LoVo (cell line): ENCODE measurements at places on chromosomes 12 and 14.

DNA sequence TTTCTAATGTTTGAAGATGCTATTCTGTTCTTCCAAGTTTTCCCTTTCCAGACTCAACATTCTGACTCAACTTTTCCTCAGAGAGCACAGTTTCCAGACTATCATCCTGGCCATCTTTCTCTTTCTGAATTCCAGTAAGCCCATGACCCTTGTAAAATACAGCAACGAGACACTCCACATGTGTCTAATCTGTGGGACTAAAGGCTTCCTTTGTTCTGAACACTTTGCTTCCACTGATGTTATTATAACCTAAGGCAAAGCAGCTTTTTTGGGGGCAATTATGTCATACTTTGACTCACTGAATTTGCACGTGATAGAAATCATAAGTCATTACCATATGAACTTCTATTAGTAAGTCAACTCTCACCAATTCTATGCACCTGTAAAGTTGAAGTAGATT is 6.3 kb upstream of the ART4 start:
- no peak for DNase-seq

GRCh38 chr14:65153101-65153500 is 50.8 kb upstream of the MAX start:
- no peak for DNase-seq

- DNase-seq, result no peak
Measured at GRCh38 chr14:59117754-59118528, 70.5 kb upstream of the DAAM1 start.

DNA sequence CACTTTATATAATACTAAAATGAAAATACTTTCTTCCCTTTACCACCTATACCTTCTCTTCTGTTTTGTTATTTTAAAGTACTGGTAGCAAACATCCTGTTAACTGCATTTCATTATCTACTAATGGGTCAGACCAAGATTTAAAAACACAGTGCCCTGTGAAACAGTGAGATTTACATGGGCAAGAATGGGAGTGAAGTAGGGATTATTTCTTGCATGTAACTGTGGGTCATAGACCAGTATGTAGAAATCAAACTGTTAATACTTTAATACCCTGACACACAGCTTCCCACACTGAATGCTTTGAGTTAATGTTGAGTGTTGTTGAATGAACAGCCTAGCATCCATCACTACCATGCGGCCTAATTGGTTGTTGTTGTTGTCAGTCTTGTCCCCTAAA is 61.6 kb downstream of the PLEKHA5 start:
- DNase-seq, result no peak

DNA sequence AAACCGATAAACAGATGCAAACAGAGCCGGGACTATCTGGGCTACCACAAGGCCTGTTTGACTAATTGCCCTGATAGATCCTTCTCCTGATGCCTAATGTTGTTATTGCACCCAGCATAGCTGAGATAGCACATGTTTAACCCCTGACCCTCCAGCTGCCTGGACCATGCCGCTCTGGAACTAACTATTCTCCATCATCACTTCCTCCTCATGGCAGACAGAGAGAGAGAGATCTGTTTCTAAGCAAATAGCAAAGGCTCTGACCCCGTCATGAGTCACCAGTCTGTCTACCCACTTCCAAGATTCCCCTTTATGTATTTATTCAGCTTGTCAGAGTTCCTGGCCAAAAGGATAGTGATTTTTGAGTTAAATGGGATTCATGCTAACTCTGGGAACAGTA is 58.2 kb upstream of the FLRT2 start:
- DNase-seq, result no peak

- no peak for DNase-seq
Measured at GRCh38 chr14:79511146-79511545, 700.2 kb downstream of the DIO2 start.

- DNase-seq, result no peak
Measured at GRCh38 chr14:82422230-82422629, 888.6 kb upstream of the SEL1L start.

DNA sequence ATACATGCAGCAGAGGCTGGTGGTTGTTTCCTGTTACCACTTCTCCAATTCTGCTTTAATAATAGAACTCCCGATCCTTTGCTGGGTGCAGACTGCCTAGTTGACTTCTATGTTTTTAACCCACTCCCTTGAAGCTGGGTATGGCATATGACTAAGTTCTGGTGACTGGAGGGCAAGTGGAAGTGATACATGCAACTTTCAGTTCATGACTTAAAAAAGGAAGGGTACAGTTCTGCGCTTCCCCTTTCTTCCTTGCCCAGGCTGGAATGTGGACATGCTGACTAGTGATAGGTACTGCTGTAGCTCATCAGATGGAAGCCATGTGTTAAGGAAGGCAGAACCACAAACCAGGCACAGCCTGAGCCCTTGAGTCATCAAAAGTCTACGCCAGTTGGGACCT is 2.4 kb upstream of the A2M start:
- no peak for DNase-seq

DNA sequence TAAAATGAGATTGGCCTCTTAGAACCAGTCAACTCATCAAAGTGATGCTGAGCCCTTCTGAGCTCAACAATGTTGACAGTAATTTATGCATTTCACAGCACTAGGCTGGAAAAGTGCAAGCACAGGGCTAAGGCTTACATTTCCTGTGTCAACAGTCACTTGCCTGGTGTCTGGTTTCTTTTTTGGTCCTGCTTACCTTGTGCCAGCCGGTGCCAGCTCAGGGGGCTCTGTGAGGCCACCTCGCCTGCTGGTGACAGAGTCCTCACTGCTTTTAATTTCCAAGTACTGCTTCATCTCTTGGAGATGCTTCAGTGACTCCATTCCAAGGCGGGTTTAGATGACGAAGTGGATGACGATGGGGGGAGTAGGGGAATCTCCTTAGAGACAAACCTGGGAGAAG is 53.1 kb upstream of the KCNA1 start:
- no peak for DNase-seq

DNA sequence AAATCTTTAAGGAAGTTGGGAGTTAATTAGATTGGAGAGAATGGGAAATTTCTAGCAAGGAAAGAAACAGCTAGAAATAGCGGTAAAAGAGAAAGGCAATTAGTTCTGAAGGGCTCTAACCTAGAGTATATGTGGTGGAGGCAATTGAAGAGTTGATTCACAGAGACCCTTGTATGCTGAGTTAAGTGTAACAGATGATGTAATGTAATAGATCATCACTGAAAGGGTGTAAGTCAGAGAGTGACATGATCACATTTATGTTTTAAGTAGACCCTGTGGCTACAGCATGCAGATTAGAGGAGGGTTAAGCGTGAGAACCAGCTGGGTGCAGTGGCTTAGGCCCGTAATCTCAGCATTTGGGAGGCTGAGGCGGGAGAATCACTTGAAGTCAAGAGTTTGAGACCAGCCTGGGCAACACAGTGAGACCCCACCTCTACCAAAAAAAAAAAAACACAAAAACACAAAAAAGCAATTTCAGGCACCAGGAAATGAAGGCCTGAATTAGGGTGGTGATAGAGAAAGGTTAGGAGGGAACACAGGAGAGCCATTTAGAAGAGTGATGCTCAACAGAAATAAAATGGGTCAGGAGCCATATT is 3.0 kb downstream of the RBP5 start:
- DNase-seq, result no peak

GRCh38 chr14:60509438-60510253 is 700 bp downstream of the SIX6 start:
- DNase-seq, result no peak

- no peak for DNase-seq
Measured at GRCh38 chr14:52253503-52253902, 14.0 kb upstream of the PTGDR start.

DNA sequence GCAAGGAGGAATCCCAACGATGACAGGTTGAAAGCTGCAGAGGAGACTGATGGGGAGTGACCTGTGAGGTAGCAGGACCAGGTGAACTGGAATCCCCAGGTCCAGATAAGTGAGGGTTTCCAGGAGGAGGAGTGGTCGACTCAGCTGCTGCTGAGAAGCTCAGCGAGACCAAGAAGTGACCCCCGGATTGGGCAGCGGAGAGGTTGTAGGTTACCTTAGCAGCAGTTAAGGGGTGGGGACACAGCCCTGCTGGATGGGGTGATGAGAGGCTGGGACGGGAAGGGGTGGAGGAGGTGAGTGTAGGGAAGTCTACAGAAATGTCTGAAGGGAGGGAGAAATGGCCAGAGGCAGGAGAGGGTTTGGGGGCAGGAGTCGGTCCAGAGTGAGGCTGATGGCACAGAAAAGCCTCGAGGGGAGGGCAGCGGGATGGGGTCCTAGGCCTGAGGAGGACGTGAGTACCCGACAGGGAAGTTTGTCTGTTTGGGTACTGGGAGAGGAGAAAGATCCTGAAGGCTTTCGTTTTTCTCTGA is 2.6 kb upstream of the RCOR1 start:
- no peak for DNase-seq

DNA sequence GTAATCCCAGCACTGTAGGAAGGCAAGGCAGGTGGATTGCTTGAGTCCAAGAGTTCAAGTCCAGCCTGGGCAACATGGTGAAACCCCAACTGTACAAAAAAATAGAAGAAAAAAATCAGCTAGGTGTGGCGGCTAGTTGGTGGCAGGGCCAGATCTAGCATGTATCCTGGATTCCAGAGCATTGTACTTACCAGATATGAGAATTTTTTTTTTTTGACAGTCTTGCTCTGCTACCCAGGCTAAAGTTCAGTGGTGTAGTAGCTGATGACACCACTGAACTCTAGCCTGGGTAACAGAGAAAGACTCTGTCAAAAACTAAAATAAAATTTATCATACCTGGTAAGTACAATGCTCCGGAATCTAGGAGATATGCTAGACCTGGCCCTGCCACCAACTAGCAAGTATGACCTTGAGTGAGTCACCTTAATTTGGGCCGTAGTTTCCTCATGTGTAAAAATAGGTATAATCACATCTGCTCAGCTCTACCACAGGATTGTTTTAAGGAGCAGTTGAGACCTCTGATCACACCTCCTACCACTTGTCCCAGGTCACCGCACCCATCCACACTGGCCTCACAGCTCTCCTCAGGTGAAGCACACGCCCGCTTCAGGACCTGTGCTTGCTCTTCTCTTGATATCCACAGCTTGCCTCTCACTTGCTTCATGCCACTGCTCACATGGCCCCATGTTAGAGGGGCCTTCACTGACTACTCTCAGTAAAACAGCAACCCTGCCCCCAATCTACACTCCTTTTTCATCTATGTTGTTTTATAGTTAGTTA is 140.2 kb downstream of the STXBP6 start:
- DNase-seq, result no peak

DNA sequence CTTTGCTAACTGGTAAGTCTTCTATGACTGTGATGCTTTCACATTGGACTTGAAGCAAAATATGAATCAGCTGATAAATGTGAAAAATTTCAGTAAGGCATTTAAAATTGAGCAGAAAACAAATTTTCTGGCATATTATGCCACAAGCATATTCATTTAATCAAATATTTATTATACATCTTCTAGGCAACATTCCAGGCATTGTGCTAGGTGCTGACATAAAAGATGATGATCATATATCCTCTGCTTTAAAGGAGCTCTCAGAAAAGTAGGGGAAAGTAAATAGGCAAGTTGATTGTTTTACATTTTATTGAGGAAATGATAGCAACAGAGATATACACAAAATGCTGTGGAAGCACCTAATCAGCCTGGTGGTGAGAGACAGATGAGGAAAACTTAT is 248.9 kb downstream of the SLC16A7 start:
- no peak for DNase-seq

GRCh38 chr14:76428611-76429010 is 52.7 kb downstream of the ESRRB start:
- no peak for DNase-seq

- no peak for DNase-seq
Measured at GRCh38 chr12:99948370-99948769, 36.4 kb downstream of the ANKS1B start.

DNA sequence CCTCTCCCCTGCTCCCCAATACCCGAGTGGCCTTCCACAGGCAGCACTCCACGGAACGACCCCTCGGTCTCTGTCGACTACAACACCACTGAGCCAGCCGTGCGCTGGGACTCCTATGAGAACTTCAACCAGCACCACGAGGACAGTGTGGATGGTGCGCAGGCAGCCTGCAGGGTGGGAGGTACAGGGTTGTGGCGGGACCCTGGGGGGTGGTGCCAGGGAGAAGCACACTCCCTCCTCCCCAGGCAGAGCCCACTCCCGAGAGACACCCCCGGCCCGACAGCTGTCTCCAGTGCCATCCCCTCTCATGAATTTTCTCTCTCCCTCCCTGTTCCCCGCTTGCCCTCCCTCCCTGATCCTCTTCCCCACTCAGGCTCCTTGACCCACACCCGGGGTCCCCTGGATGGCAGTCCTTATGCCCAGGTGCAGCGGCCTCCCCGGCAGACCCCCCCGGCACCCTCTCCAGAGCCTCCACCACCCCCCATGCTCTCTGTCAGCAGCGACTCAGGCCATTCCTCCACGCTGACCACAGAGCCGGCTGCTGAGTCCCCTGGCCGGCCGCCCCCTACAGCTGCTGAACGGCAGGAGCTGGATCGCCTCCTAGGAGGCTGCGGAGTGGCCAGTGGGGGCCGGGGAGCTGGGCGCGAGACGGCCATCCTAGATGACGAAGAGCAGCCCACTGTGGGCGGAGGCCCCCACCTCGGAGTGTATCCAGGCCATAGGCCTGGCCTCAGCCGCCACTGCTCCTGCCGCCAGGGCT is 9.0 kb downstream of the TNS2 start:
- no peak for DNase-seq

DNA sequence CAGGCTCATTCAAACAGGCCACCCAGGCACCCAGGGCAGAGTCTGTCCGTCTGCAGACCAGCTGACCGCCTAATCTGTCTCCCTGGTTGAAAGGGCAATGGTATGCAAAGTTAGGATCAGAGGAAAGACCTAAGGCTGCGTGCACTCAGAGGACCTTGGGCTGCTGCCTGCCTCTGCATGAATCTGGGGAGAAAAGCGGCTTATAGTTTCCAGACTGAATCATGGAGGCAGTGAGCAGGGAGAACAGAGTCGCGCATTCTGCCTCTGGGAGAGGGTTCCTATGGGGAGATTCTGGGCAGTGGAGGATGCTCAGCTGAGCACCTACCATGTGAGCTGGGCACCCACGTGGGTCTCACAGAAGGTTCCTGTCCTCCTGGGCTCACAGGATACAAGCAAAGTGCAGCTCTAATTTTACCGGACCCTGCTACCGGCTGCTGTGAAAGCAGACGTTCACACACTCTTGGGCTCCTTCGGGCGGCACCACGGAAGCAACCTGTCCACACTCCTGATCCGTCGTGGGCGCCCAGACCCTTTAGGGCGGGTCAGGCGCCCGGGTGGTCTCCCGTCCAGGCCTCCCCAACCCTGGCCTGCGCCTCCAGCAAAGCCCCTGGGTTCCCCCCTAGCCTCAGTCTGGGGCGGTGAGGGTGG is 772 bp downstream of the SCARB1 start:
- peak; percentile 33 for DNase-seq
